Activated CD8-positive, alpha-beta memory T cell treated with anti-CD3 and anti-CD28 coated beads for 24 hours (primary cell): ENCODE measurements at places on chromosomes 5 and 9.

DNA sequence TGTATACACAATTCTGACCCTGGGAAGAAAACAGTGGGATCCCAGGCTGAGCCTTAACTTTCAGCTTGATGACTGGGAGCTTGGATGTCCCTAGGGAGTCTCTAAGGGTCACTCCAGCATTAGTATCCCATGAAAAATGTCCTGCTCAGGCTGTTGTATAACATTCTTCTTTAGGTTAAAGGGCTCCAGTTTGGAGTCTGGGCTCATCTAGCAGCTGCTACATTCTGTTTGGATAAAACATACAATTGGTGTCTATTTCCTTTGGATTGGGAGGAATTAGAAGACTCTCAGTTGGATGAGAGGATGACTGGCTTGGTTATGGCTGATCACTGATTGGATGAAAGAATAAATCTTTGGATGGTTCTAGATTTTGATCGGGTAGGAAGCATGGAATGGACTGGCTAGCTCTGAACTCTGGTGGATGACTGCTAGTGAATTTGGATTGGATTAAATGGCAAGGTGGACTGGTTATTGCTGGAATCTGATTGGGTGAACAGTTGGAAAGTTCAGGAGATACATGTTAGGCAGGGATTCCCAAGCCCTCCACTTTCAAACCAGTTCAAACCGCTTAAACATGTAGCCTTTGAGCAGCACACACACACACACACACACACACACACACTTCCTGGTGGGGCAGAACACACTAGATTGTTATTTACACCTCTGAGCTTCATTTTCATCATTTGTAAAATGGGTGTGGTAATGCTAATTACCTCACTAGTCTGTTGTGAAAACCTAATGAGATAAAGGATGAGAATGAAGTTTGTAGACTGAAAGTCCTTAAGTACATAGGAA, 7.1 kb upstream of the MYOZ3 start:
- DNase-seq, result no peak

- no peak for DNase-seq
Observed at GRCh38 chr9:120544441-120544840, 35.5 kb downstream of the CDK5RAP2 start.

GRCh38 chr5:488744-489688, 35.2 kb downstream of the SLC9A3 start:
- no peak for DNase-seq

DNA sequence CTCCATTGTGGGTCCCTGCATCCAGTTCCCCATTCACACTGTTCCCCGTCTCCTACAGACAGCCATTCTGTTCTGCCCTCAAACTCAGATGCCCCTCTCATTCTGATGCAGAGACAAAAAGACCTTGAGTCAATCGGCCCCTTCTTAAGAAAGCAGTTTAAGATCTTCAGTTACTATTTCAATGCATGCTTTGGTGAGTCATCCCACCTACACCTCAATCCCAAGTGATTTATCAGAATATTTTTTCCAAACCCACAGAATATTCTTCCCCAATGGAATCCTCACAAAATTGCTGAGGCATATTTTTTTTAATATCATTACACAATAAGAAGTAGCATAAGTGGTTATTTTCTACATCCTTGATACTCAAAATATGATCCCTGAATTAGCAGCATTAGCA, 92.4 kb upstream of the SLC1A1 start:
- no peak for DNase-seq

DNA sequence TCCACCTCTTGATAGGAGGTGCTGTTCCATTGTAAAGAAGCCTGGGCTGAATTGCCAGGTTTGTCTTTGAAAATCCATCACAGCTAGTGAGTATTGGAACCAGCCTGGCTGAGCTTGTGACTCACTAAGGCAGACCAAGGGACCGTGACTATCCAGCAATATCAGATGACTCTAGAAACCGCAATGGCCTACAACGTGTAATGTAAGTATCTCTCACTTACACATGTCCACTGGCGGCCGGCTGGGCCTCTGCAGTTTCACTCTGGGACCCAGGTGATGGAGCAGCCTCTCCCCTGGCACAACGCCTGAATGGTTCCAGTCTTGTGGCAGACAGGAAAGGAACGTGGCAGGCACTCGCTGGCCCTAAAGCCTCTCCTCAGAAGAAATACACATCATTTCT, 3.1 kb upstream of the HRH2 start:
- DNase-seq, result no peak

- DNase-seq, result no peak
Observed at GRCh38 chr5:160245506-160246086, 16.3 kb downstream of the FABP6 start.

DNA sequence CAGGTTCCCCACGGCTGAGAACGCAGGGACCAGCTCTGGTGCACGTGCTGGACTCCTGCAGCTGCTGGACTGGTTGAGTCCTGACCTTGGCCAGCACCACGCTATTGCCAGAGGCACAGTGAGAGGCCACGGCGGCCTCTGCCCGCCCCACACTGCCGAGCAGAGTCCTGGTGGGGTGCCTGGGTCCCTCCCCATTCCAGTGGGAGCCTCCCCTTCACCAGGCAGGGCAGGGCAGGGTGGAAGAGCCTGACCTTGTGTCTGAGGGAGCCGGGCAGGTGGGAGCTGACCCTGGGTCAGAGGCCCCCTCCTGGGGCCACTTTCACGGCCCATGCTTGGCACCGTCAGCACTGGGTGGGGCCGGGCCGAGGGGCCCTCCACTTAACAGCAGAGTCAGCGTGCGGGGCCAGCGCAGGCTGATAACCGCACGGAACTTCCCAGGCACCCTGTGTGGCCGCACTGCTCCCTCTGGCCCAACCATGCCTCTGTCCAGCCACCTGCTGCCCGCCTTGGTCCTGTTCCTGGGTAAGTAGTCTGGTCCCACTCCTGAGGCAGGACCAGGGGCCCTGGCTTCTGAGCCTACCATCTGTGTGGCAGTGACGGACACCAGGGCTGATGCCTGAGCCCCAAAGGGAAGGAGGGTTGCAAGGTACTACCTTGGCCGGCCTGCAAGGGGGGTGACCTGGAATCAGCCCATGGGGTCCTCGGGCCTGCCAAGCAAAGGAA, at the start of gene MAMDC4:
MAMDC4 (plus strand) TSS at position 406 of the 723 bp plus-strand sequence; CDS start at position 477, 71 bp downstream.
- DNase-seq, result no peak

- DNase-seq, result no peak
Observed at GRCh38 chr9:132840980-132841379, 37.1 kb downstream of the AK8 start.

- no peak for DNase-seq
Observed at GRCh38 chr9:131810351-131811170, 70.7 kb upstream of the RAPGEF1 start.
